NCI-H1105 treated with DMSO at 0.1 percent for 48 hours (cell line): ENCODE measurements at places on chromosomes 11 and 22.

- no peak for DNase-seq
Observed at GRCh38 chr22:37965940-37966664, 12.6 kb downstream of the POLR2F start.

- no peak for DNase-seq
Observed at GRCh38 chr11:35066783-35067423, 72.1 kb upstream of the CD44 start.

DNA sequence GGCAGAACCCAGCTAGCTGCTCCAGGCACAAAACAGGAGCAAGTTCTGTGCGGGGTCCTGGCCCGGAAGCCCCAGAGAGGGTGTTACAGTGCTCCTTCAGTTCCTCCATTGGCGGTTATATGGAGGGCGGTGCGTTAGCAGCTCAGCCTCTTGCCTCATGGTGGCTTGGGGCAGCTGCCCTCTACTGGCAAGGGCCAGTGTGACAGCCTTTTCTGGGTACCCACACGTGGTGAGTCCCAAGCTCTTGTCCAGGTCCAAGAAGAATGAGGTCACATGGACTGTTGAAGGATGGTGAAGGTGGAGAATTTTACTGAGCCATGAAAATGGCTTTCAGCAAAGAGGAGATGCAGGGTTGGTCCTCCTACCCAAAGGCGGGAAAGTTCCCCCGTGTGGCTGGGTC, 100.5 kb downstream of the WT1 start:
- DNase-seq, result no peak

DNA sequence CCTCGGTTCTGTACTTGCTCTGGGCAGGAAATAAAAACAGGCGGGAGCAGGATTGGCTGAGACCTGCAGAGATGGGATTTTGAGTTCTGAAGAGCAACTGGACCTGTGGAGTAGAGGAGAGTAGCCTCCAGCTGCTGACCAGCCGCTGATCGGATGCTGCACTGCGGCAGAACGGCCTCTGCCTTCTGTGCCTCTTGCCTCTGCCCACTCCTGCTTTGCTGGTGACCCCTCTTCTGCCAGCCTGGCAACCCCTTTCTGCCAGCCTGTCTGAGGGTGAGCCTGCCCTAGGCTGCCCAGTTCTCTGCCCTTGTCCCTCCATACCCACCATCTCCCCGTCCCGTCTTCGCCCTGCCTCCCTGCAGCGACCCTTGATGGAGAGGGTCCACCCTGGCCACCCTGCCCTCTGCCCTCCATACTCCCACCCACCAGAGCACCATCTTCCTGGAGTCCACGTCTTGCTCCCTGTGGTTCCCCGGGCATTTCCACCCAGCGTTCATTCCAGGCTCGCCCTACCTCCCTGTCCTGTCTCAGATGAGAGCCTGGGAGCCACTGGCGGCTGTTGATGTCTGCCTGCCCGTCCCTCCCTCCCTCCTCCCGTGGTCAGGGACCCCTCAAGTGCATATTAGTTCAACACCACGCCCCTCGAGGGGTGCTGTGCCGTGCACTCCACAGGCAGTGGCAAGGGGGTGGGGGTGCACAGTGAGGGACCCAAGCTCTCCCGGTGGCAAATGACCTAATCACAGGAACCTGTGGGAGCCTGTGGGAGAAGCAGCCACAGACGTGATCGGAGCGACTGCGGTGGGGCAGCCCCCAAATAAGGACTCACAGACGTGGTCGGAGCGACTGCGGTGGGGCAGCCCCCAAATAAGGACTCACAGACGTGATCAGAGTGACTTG, 863.3 kb downstream of the TBC1D22A start:
- no peak for DNase-seq
